ENCODE measurements at places on chromosomes 4 and X.

DNA sequence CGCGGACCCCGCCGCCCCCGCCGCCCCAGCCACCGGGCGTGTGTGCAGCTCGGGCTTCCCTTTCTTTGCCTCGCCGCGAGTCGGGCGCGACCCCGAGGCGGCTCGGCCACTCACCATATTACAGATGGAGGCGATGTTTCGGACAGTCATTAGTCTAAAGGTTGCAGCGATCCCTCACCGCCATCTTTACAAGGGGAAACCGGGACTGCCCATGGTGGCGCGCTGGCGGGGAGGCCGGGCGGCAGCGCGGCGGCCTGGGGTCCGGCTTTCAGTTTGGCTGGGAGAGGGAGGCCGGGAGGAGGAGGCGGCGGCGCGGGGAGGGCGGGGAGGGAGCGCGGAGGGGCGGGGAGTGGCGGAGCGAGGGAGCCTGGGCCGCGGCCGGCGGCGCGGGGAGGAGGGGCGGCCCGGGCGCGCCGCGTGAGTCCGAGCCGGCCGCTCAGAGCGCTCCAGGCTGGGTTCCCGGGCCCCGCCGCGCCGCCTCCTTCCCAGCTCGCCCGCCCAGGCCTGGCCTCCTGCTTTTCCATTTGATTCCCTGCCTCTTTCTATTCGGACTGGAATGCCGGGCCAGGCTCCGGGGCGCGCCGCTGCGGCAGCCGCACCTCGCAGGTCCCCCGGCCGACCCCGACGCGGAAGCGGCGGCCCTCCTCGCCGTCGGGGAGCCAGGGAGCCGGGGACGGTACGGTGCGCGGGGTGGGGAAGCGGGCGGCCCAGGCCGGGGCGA lies at the start of gene USP46:
Gene USP46, minus strand, starts transcription at position 301 of the 721 bp plus-strand sequence. Its CDS starts 151 bp downstream, at position 150.
- DNase-seq, result peak; percentile 45

- no peak for DNase-seq
Measured at GRCh38 chrX:72366178-72366577, 60.5 kb upstream of the CITED1 start.

DNA sequence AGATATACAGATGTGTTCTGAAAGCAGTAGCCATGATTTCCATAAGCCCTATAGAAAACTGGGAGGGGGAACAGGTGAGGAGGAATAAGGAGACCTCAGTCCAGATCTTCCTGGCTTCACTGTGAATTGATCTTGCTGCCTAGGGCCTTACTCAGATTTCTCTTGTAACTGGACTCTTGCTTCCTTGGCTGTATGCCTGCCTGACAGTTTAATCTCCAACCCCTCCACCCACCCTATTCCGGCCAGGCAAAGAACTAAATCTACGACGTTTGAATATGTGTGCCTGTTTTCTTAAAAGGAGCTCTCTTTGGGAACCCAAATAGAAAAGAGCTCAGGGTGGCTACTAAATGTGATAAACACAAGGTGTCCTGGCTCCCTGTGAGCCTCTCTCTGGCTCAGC lies 173.0 kb downstream of the GPC3 start:
- DNase-seq, result no peak

- DNase-seq, result no peak
Measured at GRCh38 chr4:164892018-164892417, 15.0 kb downstream of the APELA start.

GRCh38 chrX:50704360-50704759 lies 109.6 kb downstream of the SHROOM4 start:
- no peak for DNase-seq

DNA sequence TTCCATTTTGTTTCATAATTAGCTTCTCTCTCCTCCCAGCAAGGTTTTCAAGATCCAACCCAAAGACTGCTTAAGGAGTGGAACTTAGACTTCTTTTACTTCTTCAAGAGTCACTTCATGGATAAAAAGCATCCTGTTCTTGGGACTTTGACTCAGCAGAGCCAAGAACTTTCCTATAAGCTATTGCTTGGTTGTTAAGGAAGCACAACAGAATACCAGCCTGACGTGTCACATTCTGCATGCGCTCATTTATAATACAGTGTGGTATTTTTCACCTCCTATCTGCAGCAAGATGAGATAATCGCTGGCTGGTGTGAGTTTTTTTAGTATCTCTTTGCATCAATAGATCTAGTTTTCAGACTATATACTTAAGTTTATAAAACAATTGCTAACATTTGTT lies 152.1 kb downstream of the PALLD start:
- DNase-seq, result no peak

DNA sequence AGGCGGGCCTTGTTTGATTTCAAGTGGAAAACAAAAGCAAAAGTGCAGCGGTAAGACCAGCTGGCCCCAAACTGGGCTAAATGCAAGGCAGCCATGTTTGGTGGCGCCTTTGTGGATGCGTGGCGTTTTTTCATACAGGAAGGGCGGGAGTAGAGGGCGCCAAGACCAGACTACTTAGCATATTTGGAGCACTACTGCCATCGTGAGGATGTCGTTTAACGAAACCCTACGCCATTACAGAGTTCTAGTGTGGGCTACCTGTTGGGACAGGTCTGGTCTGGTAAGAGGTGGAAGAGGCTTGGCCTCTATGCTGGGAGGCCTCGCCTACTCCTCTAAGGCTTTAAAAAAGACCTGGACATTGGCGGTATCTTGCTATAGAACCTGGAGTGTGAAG lies 230.7 kb upstream of the STK26 start:
- peak; percentile 13 for DNase-seq

- DNase-seq, result no peak
Measured at GRCh38 chrX:24728530-24728929, 34.8 kb downstream of the POLA1 start.

All from activated gamma-delta T cell (primary cell).